Umbilical cord (tissue), 2 donors: ENCODE measurements at places on chromosomes 16 and 17.
A peak's percentile ranks its signal among the peaks of the same experiment; 100 is the strongest.

DNA sequence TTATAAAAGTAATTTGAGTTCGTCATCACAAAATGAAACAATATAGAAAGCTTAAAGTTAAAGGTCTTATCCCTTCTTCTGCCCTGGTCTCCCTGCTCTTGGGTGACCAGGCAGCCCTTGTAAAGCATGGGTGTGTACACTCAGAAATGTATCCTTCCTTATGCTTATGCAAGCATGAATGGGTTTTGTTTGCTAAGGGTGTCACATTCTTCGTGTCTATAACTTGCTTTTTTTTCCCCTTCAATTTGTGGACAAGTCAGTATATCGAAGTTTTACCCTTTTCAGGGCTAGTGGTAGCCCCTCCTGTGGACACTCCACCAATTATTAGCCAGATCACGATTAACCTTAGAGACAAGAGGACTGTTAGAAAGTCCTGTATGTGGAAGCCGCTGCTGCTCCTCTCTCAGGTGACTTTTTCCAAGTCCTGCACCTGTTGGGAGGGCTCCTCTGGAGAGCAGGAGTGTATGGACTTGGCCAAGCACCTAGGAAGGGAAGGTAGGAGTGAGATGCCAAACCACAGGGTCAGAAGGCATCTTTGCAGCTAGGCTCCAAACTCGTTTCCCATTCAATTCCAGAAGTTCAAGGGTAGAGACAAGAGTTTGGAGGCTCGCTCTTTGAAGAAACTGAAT is 50.9 kb downstream of the LDHD start:
- DNase-seq, result no peak

- DNase-seq, result peak; percentile 68
These were observed 471.6 kb downstream of the SOX9 start for GRCh38 chr17:72592242-72592966.

DNA sequence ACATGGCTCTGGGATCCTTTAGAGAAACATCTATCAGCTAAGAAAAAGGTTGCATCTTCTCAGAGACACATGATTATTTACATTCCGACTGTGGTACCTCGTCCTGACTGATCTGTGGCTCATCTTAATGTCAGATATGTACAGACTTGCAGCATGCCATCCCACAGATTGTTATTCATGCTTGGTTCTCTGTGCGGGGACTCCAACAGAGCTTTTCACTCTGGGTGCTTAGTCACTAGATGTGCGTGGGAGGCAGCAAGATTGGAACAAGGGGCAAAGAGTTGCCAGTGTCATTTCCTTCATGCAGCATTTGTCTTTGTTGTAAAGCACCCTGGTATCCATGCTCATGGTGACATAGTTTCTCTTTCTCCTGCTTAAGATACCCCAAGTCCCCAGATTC is 179.1 kb upstream of the CACNG5 start:
- DNase-seq, result peak; percentile 18

GRCh38 chr16:11414815-11415775 is 69.8 kb downstream of the RMI2 start:
- no peak for DNase-seq

GRCh38 chr16:10202649-10203048 is 20.4 kb upstream of the GRIN2A start:
- DNase-seq, result no peak

- peak; percentile 68 for DNase-seq
These were observed 287.8 kb upstream of the FOXF1 start for GRCh38 chr16:86222547-86222946.

GRCh38 chr16:86595983-86596605 is 17.7 kb downstream of the FOXL1 start:
- no peak for DNase-seq

- DNase-seq, result no peak
These were observed 3.3 kb upstream of the KLHL11 start for GRCh38 chr17:41868568-41868967.

- no peak for DNase-seq
These were observed 78.0 kb downstream of the MYO1D start for GRCh38 chr17:32798938-32799337.

GRCh38 chr16:85195271-85195647 is 83.0 kb upstream of the CIBAR2 start:
- no peak for DNase-seq
